Fibroblast of skin of right biceps (primary cell): ENCODE measurements at places on chromosomes 1 and 21.

GRCh38 chr1:102751111-102751510, 357.2 kb downstream of the COL11A1 start:
- no peak for DNase-seq

- peak; percentile 19 for DNase-seq
These were observed 31.6 kb upstream of the C1orf146 start for GRCh38 chr1:92186081-92186480.

- peak; percentile 64 for DNase-seq
These were observed 826 bp upstream of the CA14 start for GRCh38 chr1:150256554-150257341.

DNA sequence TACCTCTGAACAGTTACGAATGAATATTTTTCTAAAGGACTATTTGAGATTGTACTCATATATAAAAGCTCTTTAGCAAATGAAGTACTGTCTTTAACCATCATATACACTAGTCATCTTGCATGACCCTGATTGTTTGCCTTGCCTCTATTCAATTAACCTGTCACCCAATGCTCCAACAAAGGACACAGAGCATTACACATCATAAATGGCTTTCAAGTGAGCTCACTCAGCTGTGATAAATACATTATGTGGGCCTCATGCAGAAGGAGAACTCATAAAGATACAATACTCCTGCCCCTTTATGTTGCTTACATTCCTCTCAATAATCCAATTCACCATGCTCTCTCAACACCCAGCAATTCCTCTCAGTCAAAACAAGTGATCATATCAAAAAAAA, 993.0 kb upstream of the PRMT6 start:
- DNase-seq, result no peak

GRCh38 chr1:239884796-239885195, 206.9 kb upstream of the FMN2 start:
- DNase-seq, result no peak

DNA sequence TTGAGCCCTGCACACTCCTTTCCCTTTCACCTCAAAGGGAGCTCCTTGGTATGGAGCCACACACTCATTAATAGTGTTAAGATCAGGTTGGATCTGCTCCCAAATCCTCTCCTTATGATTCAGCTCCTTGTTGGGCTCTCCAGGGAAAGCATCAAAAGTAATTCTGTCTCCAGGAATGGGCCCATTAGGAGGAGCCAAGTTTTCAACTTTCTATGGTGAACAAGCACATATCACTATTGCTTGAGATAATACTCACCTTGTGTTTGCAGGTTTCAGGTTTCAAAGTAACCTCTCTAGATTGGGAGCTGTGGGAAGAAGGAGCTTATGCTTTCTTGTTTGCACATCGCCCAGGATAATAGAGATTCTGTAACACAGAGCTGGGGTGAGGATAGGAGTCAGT, 164.8 kb downstream of the TNFSF18 start:
- DNase-seq, result peak; percentile 70

DNA sequence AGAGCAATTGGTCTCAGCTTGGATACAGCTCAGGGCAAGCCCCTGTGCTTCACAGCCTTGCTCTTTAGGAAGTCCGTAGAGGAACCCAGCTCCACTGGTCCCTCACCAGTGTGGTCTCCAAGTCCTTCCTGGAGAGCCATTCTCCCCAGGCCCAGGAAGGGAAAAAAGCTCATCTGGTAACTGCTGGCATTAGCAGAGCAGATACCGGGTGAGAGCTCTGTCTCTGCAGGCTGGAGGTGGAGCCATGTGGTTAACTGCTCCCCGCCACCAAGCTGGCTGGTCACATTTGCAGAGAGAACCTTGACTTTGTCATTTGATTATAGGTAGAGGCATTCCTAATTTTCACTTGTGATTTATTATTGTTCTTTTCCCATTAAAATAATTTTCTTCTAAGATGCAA, 169.6 kb downstream of the ROR1 start:
- no peak for DNase-seq
